Activated T-helper 1 cell treated with anti-CD3 and anti-CD28 coated beads, Interleukin-2, amount 50 U/mL, for 16 hours (primary cell): ENCODE measurements at places on chromosomes 12 and 14.

GRCh38 chr12:91185421-91185820 is 2.8 kb upstream of the DCN start:
- DNase-seq: no peak

GRCh38 chr14:101409006-101409543 is 152.2 kb upstream of the DIO3 start:
- no peak for DNase-seq

GRCh38 chr12:118312578-118312977 is 60.1 kb downstream of the TAOK3 start:
- DNase-seq: no peak

DNA sequence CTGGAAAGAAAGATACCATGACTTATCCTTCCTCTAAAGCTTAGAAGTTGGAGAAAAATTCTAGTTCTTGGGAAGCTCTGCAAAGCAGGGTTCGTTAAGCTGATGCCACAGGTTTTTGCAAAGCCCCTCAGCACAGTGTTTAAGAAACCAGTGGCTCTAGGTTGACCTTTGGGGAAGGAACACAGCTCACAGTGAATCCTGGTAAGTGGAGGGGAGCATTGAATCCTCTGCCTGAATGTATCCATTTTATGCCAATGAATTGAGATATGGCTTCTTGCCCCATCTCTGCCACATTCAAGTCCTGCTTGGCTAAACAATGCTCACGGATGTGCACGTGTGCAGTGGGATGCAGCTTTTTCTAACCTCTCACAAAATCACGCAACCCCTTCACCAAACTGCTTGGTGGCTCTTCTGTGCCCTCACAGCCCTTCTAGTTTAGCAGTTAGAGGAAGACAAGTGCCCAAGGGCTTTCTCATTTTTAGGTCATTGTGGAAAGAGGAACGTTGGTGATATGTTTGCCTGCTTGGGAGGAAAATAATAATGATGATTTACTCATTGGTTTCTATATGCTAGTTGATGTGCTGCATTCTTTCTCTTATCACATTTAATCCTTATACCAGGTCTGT is 111.3 kb downstream of the DAD1 start:
- DNase-seq: no peak

- no peak for DNase-seq
Measured at GRCh38 chr14:55255979-55256378, 15.2 kb upstream of the FBXO34 start.
